Uterus (tissue), 4 donors: ENCODE measurements at places on chromosomes 2 and 18. TPM values are rescaled to one million over a fixed set of nuclear protein-coding genes. Genes with fewer than 3 reads are reported as not detected.

The CIB4 gene
- total RNA-seq, result not detected

DNA sequence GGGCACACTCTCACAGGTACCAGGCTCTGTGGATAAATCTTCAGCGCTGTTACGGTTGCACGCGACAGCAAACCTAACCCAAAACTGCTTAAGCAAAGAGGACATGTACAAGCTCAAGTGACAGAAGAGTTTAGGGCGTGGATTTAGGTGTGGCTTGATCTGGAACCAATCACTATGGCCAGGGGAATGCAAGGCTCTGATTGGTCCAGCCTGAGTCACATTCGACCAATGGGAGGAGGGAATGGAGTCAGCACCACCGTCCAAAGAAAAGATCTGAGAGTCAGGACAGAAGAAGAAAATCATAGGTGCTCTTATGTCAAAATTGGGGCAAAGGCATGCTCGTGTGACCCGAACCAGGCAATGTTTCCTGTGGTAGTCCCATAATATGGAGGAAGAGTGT is 139.0 kb downstream of the TRIM43 start:
- H3K4me1 ChIP-seq, result no peaks in the 10 kb centered on the region
- no peaks in the 10 kb centered on the region for H3K27me3 ChIP-seq
- no peak overlapping the region for H3K4me3 ChIP-seq
- no peaks in the 10 kb centered on the region for H3K36me3 ChIP-seq
- DNase-seq, result no peak

The ACOXL gene
- total RNA-seq, result 0.18 TPM

The CFC1 gene
- total RNA-seq, result not detected

DNA sequence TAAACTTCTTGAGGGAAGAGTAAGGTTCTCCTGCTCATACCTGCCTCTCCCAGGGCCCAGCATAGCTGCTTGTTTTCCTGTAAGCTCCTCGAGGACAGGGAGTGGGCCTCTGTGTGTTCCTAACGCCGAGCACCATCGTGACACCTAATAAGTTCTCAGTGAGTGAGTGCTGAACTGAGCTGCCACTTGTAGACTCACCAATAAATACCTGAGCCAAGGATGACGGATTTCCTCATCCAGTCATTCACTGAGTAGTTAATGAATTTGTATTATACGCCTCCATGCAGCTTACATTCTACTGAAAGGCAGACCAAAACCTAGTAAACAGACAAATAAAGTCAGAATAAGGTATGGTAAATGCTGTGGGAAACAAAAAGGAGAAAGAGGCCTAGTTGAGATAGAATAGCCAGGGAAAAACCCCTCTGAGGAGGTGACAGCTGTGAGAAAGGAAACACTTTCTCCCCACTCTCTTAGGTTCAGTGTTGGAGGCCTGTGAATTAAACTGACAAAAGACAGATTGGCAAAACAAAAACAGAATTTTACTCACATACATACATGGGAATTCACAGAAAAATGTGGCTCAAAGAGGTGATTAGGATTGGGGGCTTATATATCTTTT is 138.6 kb downstream of the B3GNT2 start:
- H3K4me1 ChIP-seq, result no peaks in the 10 kb centered on the region
- no peaks in the 10 kb centered on the region for H3K36me3 ChIP-seq
- no peak for DNase-seq
- no peak overlapping the region for H3K27ac ChIP-seq

GRCh38 chr18:63043516-63043915 is 276.1 kb downstream of the BCL2 start:
- no peaks in the 10 kb centered on the region for H3K36me3 ChIP-seq
- H3K4me1 ChIP-seq, result no peaks in the 10 kb centered on the region
- DNase-seq, result no peak
- no peak overlapping the region for H3K4me3 ChIP-seq
- no peak overlapping the region for H3K27ac ChIP-seq

DNA sequence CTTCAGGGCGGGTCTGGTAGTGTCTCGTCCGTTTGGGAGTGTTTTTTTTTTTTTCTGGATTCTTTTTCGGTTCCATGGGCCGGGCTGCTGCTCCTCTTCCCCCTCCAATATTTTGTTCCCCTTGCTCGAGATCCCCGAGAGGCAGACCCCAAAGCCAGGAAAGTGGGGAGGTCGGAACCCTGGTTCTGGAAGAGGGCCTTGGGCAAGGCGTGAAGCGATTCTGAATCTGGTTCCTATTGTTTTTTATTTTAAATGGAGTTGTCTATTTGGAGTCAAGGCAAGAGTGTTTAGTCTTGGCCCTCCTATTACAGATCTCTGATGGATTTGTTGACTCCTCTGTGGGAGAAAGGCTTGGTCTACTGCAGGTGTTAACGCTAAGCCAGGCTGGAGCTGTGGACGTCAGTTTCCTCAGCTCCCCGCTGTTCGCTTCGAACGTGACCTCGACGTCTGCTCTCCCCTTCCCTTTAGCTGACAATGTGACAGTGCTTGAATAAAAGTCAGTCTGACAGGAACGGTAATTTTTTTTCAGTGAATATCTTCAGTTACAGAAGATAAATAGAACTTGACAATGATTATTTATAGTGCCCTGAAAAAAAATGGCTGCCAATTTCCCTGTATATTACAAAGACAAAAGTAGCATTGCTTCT is 683 bp upstream of the DNAJC27 start:
- H3K36me3 ChIP-seq, result no peaks in the 10 kb centered on the region
- peak overlapping the region; percentile 98 for H3K4me3 ChIP-seq
- no peaks in the 10 kb centered on the region for H3K4me1 ChIP-seq
- H3K27ac ChIP-seq, result peak overlapping the region; percentile 98
- DNase-seq, result peak; percentile 33

The SLC38A11 gene
- total RNA-seq, result 2.2 TPM

GRCh38 chr2:29236074-29236473 is 120.9 kb downstream of the CLIP4 start:
- no peaks in the 10 kb centered on the region for H3K4me1 ChIP-seq
- H3K4me3 ChIP-seq, result no peak overlapping the region
- no peak for DNase-seq
- H3K36me3 ChIP-seq, result no peaks in the 10 kb centered on the region

GRCh38 chr2:198517976-198518375 is 713.6 kb downstream of the PLCL1 start:
- no peaks in the 10 kb centered on the region for H3K27me3 ChIP-seq
- H3K4me1 ChIP-seq, result no peaks in the 10 kb centered on the region
- no peaks in the 10 kb centered on the region for H3K36me3 ChIP-seq
- no peak overlapping the region for H3K4me3 ChIP-seq

- H3K36me3 ChIP-seq, result no peaks in the 10 kb centered on the region
- DNase-seq, result no peak
- H3K4me1 ChIP-seq, result no peaks in the 10 kb centered on the region
- H3K27me3 ChIP-seq, result no peaks in the 10 kb centered on the region
Measured at GRCh38 chr2:77521931-77522470, at the start of gene LRRTM4. LRRTM4 (minus strand) TSS chr2:77522376.

The HOXD13 gene
- 4.9 TPM for total RNA-seq

DNA sequence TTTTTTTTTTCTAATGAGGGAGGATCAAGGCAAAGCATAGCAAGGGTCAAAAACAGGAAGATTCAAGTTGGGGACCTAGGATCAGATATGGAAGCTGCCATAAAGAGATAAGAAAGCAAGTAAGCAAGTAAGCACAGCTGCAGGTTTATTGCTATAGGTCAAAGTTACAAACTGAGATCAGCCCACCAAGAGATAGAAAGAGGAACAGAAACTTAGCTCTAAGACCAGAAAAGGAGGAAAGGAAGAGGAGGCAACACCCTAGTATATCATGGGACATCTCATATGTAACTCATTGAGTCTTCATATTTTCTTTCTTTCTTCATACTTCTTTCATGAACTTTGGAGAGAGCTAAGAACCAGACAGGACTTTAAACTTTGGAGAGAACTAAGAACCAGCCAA is 295.9 kb upstream of the CRIM1 start:
- H3K27me3 ChIP-seq, result no peaks in the 10 kb centered on the region
- no peaks in the 10 kb centered on the region for H3K36me3 ChIP-seq
- H3K4me3 ChIP-seq, result no peak overlapping the region
- no peak overlapping the region for H3K27ac ChIP-seq
- DNase-seq, result no peak
- H3K4me1 ChIP-seq, result no peaks in the 10 kb centered on the region

The ALKAL2 gene
- total RNA-seq, result 4.8 TPM

GRCh38 chr2:148944536-148944935 is 69.5 kb downstream of the KIF5C start:
- H3K27me3 ChIP-seq, result no peaks in the 10 kb centered on the region
- DNase-seq, result no peak
- no peak overlapping the region for H3K4me3 ChIP-seq
- H3K27ac ChIP-seq, result no peak overlapping the region
- no peaks in the 10 kb centered on the region for H3K36me3 ChIP-seq

The WDSUB1 gene
- 8.7 TPM for total RNA-seq

- no peaks in the 10 kb centered on the region for H3K27me3 ChIP-seq
- DNase-seq, result no peak
- H3K36me3 ChIP-seq, result no peaks in the 10 kb centered on the region
- H3K4me1 ChIP-seq, result peaks cover 7% of the 10 kb centered on the region
Measured at GRCh38 chr2:176002688-176003210, 682 bp upstream of the LNPK start.

The IL36G gene
- total RNA-seq, result not detected

DNA sequence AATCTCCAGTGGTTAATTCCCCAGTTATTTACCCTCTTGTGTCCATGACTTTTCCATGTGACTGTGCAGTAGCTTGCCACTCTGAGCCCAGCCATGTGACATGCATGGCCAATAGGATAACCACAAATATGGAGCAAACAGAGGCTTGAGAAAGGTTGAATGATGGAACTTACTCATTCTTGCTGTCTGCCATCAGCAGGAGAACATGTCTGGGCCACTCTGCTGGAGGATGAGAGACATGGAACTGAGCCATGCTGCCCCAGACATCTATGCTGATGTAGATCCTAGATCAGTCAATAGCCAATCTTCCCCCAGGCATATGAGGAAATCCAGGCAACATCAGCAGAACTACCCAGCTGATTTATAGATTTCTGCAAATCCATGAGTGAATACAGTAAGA is 992.3 kb upstream of the FANCL start:
- no peak overlapping the region for H3K4me3 ChIP-seq
- H3K4me1 ChIP-seq, result no peaks in the 10 kb centered on the region
- no peak overlapping the region for H3K27ac ChIP-seq
- H3K27me3 ChIP-seq, result no peaks in the 10 kb centered on the region

DNA sequence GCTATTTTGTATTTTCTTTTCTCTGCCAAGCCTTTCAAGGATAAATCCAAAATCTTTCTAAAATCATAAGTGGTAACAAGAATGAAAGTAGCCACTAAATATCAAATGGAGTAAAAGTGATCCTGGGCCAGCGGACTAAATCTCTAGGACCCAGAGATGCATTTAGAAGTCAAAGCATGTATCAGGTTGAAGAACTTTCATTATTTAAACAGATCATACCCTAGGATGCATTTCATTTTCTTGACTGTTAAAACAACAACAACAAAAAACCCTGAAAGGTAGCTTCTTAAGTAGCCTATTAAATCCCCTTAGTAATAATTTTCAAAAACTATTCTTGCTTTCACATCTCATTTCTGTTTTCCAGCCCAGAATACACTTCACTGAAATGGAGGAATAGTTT is 4.8 kb upstream of the POU3F3 start:
- H3K27me3 ChIP-seq, result peaks cover 85% of the 10 kb centered on the region
- DNase-seq, result no peak
- no peaks in the 10 kb centered on the region for H3K4me1 ChIP-seq
- H3K4me3 ChIP-seq, result no peak overlapping the region
- no peak overlapping the region for H3K27ac ChIP-seq

DNA sequence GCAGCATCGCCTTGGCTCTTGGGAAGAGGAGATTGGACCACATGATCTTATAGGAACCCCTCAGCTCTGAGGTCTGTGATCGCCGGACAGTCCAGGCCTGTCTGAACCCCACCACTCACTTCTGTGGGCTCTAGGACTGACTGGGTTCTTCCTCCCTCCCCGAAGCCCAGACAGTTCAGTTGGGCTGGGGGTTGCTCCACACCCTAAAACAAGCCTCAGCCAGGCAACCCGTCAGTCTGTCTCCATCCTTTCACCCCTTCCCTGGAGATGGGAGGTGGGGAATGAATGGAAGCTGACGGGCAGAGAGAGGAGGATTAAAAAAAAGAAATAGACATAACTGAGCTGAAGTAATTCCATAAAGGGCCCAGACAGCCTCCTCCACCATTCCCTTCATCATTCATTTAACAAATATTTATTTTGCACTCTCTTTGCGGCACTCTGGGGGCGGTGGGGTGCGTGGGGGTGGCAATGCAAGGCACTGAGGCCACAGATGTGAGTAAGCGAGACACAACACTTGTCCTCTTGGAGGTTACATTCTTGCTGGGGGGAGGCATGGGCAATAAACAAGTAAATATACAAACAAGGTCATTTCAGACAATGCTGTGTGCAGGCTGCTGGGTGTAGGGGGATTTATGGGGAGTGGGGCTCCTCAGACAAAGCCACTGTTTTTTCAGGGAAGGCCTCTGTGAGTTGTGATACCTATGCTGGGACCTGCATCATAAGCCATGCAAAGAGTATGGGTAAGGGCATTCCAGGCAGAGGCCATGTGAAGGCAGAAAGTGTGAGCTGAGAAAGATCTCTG is 12.9 kb downstream of the WNT10A start:
- H3K4me3 ChIP-seq, result no peak overlapping the region
- H3K4me1 ChIP-seq, result peaks cover 26% of the 10 kb centered on the region
- H3K36me3 ChIP-seq, result no peaks in the 10 kb centered on the region
- no peak overlapping the region for H3K27ac ChIP-seq
- peaks cover 28% of the 10 kb centered on the region for H3K27me3 ChIP-seq

- H3K27me3 ChIP-seq, result no peaks in the 10 kb centered on the region
- DNase-seq, result no peak
- H3K27ac ChIP-seq, result no peak overlapping the region
Measured at GRCh38 chr18:6876641-6877041, 147.1 kb downstream of the ARHGAP28 start.

- no peaks in the 10 kb centered on the region for H3K27me3 ChIP-seq
- H3K4me1 ChIP-seq, result peaks cover 8% of the 10 kb centered on the region
- peak within 1 kb of the TSS; percentile 96 for H3K27ac ChIP-seq
- H3K36me3 ChIP-seq, result no peaks in the 10 kb centered on the region
- no peak for DNase-seq
Measured at GRCh38 chr2:121649149-121649595, at the start of gene CLASP1. CLASP1 (minus strand) TSS chr2:121649462; CDS start chr2:121605895, 43,567 bp downstream.

- no peak overlapping the region for H3K4me3 ChIP-seq
- H3K27me3 ChIP-seq, result no peaks in the 10 kb centered on the region
- H3K27ac ChIP-seq, result no peak overlapping the region
Measured at GRCh38 chr2:129742415-129743180, 236.9 kb upstream of the RAB6C start.

DNA sequence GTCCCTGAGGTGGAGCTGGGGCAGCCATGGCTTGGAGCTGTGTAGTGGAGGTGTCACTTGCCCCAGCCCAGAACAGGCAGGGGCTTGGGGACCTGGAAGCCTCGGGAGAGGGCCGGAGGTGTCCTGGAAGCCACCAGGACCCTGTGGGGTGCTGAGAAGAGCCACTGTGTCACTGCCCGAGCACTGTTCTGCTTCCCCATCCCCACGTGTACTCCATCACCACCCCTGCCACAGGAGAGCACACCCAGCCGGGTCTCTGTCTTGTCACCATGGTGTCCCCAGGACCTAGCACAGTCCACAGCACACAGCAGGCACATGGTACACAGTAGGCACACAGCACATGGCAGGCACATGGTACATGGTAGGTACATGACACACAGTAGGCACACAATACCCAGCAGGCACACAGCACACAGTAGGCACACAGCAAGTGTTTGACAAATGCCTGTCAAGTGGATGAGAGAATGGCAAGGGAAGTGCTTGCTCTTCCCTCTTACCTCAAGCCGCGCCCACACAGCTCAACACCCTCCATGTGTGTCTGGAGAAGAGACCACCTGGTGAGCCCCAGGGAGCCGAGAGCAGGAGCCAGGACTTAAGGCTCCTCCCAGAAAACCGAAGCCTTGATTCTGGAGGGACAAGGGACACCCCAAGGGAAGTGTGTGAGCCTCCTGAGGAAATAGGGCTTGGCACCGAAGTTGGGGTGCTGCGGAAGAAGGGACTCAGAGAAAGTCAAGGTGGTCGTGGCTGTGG is 13.3 kb downstream of the MBP start:
- H3K36me3 ChIP-seq, result no peaks in the 10 kb centered on the region
- H3K4me1 ChIP-seq, result no peaks in the 10 kb centered on the region
- peak overlapping the region; percentile 45 for H3K27ac ChIP-seq
- no peaks in the 10 kb centered on the region for H3K27me3 ChIP-seq

The OST4 gene
- total RNA-seq, result 387 TPM

The CCDC121 gene
- 7.4 TPM for total RNA-seq
